ENCODE measurements at places on chromosomes 7 and 10.
A peak's percentile ranks its signal among the peaks of the same experiment; 100 is the strongest.

DNA sequence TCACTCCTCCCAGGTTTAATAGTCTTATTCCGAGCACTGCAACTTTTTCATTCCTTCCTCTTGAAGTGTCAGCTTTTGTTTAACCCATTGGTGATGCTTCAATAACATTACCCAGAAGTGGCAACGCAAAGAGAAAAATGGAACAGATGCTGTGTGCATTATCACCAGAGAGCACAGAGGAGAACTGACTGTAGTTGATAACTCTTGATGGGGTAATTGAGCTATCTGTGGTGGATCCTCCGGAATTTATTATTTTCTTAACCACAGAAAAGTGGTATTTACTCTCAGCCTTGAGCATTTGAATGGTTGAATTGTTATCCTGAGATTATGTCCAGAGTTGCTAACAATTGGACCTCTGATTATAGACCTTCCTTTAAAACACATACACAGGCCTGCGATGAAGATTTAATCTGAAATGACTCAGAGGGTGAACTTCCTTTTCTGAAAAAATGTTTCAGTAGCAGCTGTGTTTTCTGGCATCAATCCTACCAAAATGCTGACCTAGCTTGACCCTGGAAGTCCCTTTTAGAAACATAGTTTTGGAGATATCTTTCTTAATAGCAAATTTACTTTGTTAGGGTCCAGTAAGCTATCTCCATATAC is 1584.4 kb upstream of the LRRTM3 start:
- DNase-seq = no peak

DNA sequence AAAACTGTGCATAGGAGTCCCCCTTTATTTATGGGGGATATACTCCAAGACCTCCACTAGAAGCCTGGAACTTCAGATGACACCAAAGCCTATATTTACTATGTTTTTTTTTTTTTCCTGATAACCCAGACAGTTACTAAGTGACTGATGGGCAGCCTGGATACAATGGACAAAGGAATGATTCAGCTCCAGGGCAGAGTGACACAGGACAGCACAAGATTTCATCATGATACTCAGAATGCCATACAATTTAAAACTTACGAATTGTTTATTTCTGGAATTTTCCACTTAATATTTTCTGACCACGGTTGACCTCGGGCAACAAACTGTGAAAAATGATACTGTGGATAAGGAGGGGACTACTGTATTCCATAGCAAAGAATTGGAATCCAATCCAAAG is 843.6 kb downstream of the PCDH15 start:
- DNase-seq = no peak

GRCh38 chr10:36493516-36493880 is 631.9 kb upstream of the ANKRD30A start:
- DNase-seq = peak; percentile 24

DNA sequence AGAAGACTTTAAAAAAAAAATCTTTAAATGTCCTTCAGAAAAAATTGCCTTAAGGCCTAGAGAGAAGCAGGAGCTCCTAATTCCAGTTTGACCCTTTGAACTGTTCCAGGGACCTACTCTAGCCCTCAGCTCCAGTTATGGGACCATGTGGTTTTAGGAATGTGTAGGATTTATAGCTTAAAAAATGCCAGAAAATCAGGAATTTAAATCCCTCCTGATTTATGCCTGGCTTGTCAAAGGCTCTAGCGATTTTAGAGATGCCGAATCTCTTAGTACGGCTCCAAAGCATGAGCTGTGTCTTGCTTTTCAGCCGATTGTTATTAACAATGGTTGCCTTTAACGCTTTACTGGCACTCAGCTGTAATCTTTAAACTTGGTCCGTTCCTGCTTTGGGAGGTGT is 130.6 kb upstream of the NPVF start:
- DNase-seq = no peak

- peak; percentile 94 for DNase-seq
Observed at GRCh38 chr7:140059273-140060242, 3.2 kb downstream of the PARP12 start.

DNA sequence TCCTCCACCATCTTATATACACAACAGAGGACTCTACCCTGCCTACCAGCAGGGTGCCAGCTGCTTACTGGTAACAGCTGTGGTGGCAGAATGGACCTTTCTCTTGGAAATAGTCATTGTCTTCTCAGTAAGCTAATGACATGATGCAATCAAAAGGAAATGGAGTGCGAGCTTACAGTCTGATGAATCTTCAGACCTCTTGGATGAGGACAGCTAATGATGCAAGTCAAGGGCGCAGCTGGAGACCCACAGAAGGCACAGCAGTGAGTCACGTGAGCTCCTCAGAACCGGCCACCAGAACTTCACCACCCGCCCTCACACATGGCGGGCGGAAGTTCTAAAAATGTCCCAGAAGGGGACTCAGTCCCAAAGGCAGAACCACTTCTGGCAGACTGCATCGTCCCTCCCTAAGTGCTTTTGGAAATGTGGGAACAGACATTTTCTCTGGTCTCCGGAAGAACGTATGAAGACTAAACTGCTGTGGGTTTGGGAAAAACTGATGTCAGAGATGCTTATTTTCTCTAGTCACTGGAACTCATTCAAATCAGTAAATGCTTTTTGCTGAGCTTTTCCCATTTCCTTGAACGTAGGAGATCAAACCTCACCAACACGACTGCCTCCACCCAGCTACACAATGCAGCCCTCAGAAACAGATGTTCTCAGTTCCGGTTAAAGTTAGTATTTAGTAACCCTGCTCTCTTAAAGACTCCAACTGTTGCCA is 96.4 kb downstream of the FAS start:
- no peak for DNase-seq

DNA sequence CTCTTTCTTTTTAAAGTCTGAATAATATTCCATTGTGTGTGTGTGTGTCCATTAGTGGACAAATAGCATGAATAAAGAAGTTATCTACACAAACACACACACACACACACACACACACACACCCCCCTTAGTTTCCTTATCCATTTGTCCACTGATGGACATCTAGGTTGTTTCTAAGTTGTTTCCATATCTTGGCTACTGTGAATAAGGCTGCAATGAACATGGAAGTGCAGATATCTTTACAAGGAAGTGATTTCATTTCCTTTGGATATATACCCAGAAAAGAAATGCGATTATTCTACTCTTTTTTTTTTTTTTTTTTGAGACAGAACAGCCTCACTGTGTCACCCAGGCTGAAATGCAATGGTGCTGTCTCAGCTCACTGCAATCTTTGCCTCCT is 113.5 kb downstream of the MBL2 start:
- DNase-seq = no peak

DNA sequence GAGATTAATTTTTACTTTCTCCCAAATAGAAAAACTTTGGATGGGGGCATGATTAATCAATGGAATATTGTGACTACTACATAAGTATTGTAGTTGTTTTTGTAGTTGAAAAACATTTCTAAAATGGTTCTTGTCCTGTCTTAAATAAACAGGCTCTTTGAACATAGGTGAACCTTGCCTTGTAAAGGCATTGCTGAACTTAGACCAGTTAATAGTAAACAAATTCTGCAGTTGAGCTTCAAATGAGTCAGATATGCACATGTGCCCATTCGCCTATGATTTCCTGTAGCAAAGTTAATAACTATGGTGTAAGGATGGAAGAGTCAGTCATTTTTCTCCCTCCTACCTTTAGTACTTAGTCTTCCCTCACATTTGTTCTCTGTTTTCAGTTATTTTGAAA is 22.6 kb downstream of the CUTC start:
- DNase-seq = no peak

- no peak for DNase-seq
Observed at GRCh38 chr10:95221124-95221523, 27.1 kb downstream of the ACSM6 start.

DNA sequence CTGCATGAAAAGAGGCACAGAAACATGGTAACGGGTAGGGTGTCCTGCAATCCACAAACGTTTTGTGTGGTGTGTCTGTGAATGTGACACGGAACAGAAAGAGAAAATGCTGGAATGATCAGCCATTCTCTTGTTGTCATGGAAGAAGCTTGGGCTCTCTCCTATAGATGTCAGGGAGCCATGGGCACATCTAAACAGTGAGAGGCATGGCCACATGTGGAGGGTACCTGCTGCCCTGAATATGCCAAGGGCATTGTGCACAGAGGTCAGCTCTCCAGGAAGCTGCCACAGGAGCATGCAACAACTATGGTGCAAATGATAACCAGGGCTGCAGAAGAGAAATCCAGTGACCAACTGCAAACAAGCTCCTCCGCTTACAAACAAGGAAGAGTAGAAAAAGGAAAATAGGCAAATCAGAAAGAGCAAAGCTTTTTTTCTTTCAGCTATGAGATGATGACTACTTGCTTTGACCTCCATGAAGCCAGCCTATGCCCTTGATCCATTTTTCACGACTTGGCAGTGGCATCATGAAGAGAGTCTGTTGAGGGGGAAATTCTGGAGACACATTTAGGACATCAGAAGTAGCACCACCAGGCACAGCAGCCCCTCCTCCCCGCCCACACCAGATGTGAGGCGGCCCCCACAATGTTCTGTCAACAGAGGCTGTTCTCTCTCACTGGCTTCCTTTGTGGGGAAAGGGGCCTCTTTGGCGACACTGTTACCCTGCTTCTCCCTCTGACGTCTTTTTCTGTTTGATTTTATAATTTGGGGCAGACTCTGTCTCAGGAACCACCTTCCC is 4.8 kb upstream of the PDE1C start:
- no peak for DNase-seq

DNA sequence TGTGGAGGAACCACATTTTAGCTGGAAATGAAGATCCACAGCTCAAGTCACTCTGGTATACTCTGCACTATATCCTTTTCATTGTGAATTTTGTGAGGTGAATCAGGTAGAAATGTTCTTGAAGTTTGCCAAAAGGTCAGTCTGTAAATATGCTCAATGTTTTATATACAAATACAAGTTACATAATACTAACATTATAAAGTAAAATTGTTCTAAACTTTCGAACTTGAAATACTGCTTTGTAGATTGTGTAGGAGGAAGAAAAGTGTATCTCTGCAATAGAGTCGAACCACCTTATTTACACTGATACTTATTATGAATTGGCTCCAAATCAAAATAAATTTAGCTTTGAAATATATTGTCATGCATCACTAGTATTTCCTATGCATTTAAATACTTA is 7.0 kb downstream of the MIOS start:
- DNase-seq = no peak

- DNase-seq = no peak
Observed at GRCh38 chr10:98267069-98267893, 713 bp downstream of the LOXL4 start.

GRCh38 chr10:102200751-102201640 is 25.1 kb upstream of the ELOVL3 start:
- DNase-seq = no peak

DNA sequence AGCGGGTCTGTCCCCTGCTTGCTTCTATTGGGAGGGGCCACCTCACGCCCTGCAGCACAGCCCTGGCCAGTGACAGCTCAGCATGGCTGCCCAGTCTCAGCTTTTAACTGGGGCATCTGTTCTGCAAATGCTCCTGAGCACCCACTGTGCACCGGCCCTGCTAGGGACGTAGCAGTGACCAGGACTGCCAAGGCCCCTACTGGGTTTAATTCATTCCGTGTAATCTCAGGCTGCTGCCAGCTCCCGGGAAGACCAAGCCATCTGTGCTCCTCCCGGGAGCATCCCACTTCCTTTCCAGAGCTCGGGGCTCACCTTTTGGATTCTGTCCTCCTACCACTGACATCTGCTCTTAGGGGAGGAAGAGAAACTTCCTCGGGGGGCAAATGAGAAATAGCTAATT is 85.2 kb downstream of the ADARB2 start:
- no peak for DNase-seq

DNA sequence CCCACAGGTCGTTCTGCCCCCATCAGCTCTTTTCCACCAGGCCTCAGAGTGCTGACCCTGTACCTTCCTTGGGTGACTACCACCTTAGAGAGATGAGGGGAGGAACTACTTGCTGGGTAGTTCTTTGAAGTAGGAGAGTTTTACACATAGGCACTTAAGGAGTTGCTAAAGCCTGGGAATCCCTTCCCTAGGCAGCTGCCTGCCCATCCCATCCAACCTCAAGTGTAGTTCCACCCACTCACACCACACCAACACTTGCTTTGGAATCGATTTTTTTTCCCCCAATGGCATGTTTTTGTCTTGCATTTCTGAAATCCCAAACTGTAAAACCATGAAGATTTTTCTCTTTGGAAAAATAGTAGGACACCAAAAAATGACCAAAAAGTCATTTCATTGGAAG is 47.7 kb downstream of the FBXW4 start:
- DNase-seq = no peak

- DNase-seq = no peak
Observed at GRCh38 chr7:22969010-22969431, 44.9 kb downstream of the HYCC1 start.

DNA sequence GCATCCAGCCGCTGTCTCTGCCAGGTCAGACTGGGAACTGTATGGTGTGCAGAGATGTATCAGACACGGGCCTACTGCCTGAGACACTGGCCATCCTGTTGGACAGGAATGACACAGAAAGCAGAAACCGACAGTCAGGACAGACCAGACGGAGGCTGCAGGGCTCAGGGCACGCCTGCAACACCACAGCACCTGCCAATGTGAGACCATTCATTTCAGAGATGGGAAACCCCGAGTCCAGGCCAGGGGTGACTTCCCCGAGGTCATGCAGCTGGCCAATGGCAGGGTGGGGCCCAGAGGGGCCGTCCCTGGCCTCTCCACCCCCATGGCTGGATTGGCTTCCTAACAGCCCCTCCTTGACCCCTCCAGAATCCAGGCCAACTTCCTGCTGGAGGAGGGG is 34.7 kb downstream of the GRID1 start:
- DNase-seq = no peak

DNA sequence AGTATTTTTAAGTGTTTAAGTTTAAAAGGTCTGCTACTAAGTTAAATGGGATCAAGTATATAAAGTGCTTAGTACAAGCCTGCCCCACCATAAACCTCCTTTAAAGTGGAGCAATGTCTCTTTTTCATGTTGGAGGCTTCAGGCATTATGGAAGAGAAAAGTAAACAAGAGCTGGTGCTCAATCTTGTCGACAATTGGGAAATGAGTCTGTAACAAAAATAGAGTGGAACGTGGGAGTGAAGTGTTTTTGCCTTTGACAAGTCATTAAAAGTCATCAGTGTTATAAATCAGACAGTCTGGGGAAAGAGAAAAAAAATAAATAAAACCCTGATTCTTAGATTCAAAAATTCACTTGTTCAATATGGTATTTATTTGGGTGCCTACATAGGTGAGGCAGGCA is 44.7 kb downstream of the DNAJC12 start:
- no peak for DNase-seq

- DNase-seq = no peak
Observed at GRCh38 chr7:116804471-116804870, 57.9 kb upstream of the CAPZA2 start.

GRCh38 chr10:36256166-36256565 is 614.1 kb upstream of the FZD8 start:
- no peak for DNase-seq

DNA sequence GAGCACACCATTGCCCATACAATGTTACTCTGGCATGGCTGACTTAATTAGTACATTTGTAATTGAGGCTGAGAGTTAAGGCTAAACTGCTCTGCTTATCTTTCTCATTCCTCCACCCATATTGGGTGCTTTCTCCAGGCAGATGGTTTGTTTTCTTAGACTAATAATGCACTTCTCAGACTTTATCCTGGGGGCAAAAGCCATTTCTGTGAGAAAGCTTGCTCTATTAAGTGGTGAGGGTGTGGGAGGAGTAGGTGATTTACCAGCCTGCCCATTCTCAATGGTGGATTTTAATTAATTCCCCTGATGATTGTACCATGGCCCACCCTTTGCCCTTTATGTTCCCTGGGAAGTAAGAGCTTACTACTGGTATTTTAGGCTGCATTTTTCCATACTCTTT is 174.8 kb downstream of the FOXP2 start:
- no peak for DNase-seq

GRCh38 chr7:2523941-2524807 is 4.6 kb downstream of the LFNG start:
- peak; percentile 20 for DNase-seq
